ENCODE measurements at places on chromosomes 1 and 21. TPM values are rescaled to one million over a fixed set of nuclear protein-coding genes. Genes with fewer than 3 reads are reported as not detected.
A peak's percentile ranks its signal among the peaks of the same experiment; 100 is the strongest.

GRCh38 chr1:32250893-32251716 lies at the start of gene LCK:
LCK (plus strand) TSS chr1:32251265; CDS start chr1:32274330, 23,065 bp downstream.
- H3K4me1 ChIP-seq = peaks cover 12% of the 10 kb centered on the region
- no peak within 1 kb of the TSS for H3K27ac ChIP-seq
- H3K4me3 ChIP-seq = no peak within 1 kb of the TSS
- H3K36me3 ChIP-seq = no peaks in the 10 kb centered on the region
- no peaks in the 10 kb centered on the region for H3K27me3 ChIP-seq
- no peak for DNase-seq

- no peak for DNase-seq
- H3K4me1 ChIP-seq = no peaks in the 10 kb centered on the region
- no peaks in the 10 kb centered on the region for H3K27me3 ChIP-seq
- no peak overlapping the region for H3K4me3 ChIP-seq
These were observed 107.8 kb downstream of the LYST start for GRCh38 chr1:235758931-235759330.

DNA sequence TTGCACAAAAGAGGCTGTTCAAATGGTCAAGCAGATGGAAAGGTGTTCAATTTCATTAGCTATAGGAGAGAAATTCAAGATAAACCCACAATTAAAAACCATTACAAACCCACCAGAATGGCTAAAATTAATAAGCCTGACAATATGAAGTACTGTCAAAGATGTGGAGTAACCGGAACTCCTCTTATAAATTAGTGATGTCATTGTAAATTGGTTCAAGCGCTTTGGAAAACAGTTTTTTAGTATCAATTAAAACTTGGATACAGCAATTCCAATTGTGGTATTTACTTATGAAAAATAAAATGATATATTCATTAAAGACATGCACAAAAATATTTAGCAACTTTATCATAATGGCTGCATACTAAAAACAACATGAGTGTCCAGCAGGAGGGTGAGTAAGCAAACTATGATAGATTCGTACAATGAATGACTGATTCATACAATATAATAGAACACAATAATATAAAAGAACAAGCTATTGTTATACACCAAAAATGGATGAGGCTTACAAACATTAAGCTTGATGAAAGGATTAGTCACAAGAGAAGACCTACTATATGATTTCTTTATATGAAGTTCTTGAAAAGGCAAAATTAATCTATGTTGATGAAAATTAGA lies 38.4 kb upstream of the FGGY start:
- H3K27ac ChIP-seq = no peak overlapping the region
- no peaks in the 10 kb centered on the region for H3K27me3 ChIP-seq
- no peak for DNase-seq
- no peak overlapping the region for H3K4me3 ChIP-seq

The ARL8A gene
- 13.3 TPM for total RNA-seq

GRCh38 chr1:41768583-41768982 lies 150.1 kb downstream of the HIVEP3 start:
- no peaks in the 10 kb centered on the region for H3K4me1 ChIP-seq
- no peaks in the 10 kb centered on the region for H3K27me3 ChIP-seq

The ASAP3 gene
- total RNA-seq = 3.9 TPM

DNA sequence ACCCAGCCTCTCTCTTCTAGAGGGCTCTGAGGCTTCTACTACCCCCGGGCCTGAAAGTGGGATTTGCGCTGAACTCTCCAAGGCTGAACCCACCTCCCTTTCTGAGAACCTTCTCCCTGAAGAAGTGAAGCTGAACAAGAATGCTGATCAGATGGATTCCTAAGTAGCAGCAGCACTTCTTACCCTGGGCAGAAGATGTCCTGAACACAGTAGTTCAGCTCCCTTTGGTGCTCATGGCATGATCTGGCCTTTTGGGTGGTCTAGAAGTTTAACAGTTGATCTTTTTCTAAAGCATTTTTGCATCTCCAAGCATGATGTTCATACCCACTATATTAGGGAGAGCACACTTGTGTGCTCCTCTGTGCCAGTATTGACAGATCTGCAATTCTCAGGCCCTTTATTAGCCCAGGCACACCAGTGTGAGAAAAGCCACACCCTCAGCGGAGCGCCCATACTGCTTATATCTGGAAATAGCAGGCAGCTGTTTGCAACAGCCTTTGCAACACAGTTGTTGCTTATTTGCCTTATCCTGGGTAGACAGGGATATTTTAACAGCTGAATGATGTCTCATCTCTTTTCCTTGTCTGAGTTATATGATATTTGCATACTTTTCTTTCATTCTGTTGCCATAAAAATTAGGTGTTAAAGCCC lies 34.2 kb downstream of the CNN3 start:
- H3K27me3 ChIP-seq = no peaks in the 10 kb centered on the region
- no peak overlapping the region for H3K4me3 ChIP-seq
- DNase-seq = no peak
- peaks cover 14% of the 10 kb centered on the region for H3K36me3 ChIP-seq
- peak overlapping the region; percentile 36 for H3K27ac ChIP-seq

- no peak overlapping the region for H3K4me3 ChIP-seq
- H3K27me3 ChIP-seq = no peaks in the 10 kb centered on the region
- peaks cover 6% of the 10 kb centered on the region for H3K4me1 ChIP-seq
- H3K36me3 ChIP-seq = no peaks in the 10 kb centered on the region
- no peak overlapping the region for H3K27ac ChIP-seq
These were observed 65.0 kb downstream of the LBR start for GRCh38 chr1:225362805-225363204.

DNA sequence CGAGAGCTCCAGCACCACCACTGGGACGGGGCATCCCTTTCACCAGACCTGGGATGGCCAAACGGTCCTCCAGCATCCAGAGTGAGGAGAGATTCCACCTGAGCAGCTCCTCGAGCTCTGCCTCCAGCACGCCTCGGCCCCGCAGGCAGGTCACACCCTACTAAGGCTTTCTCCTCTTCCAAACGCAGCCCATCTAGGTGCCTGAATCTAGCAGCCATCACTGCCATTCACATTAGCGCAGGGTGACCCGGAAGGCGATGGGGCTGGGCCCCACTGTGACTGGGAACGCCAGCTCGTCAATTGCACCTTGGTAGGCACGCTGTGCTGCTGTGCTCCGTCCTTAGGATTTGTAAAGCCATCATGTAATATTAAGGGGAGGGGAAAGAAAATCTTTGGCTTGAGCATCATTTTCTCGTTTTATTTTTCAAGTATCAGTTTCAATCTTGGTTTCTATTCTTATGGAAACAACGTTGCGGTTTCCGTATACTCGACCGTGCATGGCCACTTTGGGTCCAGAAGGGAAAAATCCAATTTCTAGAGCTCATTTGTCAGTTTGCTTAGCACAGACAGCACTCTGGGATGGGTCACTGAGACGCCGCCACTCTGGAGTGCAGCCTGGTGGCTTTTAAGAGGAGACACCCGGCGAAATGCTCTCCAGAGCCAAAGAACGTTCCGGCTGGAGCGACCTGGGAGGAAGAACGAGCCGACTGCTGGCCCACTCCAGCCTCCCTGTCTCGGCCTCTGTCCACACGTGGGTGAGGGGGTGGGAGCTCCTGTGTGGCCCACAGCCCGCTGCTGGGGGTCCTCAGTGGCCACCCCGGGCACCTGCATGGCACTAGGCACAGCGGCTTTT lies 173.6 kb downstream of the PRDM16 start:
- no peak overlapping the region for H3K27ac ChIP-seq
- no peaks in the 10 kb centered on the region for H3K36me3 ChIP-seq
- DNase-seq = no peak
- H3K4me3 ChIP-seq = no peak overlapping the region

GRCh38 chr1:17540255-17541001 lies 930 bp downstream of the ARHGEF10L start:
- peaks cover 19% of the 10 kb centered on the region for H3K4me1 ChIP-seq
- DNase-seq = peak; percentile 87
- H3K27ac ChIP-seq = no peak overlapping the region
- H3K4me3 ChIP-seq = peak overlapping the region; percentile 98

GRCh38 chr1:68347415-68347814 lies 102.3 kb downstream of the RPE65 start:
- no peak overlapping the region for H3K4me3 ChIP-seq
- peaks cover 9% of the 10 kb centered on the region for H3K27me3 ChIP-seq
- H3K27ac ChIP-seq = no peak overlapping the region
- H3K4me1 ChIP-seq = no peaks in the 10 kb centered on the region
- no peak for DNase-seq

GRCh38 chr1:16093611-16094010 lies 20.2 kb upstream of the FAM131C start:
- H3K4me1 ChIP-seq = peaks cover 16% of the 10 kb centered on the region
- H3K27ac ChIP-seq = no peak overlapping the region
- H3K36me3 ChIP-seq = no peaks in the 10 kb centered on the region
- peaks cover 4% of the 10 kb centered on the region for H3K27me3 ChIP-seq

The CCDC30 gene
- 2.0 TPM for total RNA-seq

- H3K27me3 ChIP-seq = no peaks in the 10 kb centered on the region
- no peak overlapping the region for H3K4me3 ChIP-seq
- H3K36me3 ChIP-seq = no peaks in the 10 kb centered on the region
These were observed 18.4 kb upstream of the DNASE2B start for GRCh38 chr1:84379917-84380180.

DNA sequence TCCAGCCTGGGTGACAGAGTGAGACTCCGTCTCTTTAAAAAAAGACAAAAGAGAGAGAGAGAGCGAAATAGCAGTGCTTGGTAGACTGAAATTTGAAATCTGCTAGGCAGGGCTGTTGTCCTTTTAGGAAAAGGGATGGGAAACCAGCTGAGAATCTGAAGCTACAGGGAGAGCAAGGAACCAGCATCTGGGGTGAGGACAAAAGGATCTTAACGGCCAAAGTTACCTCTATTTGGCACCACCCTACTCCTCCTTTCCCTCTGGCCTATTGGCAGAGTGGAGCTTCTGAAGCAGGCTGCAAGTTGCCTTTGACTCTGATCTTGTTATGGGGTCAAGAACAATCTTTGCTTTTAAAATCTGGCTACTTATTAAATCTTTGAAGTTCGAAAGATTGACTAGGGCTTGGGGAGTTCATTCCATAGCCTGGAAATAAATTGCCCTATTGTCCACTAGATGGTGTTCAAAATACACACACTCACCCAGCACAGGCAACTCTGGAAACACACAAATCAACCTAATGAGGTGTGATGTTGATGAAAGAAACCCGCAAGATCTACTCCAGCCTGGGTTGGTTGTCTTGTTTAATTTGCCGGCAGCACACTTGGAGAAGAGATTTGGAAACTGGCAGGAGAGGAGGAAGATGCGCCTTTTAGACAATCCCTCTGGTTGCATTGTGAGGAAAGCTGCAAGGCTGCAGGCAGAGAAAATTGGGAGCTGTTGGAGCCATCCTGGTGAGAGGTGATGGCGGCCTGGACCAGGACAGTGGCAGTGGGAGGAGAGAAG lies 16.5 kb upstream of the PARP1 start:
- peaks cover 17% of the 10 kb centered on the region for H3K4me1 ChIP-seq
- H3K4me3 ChIP-seq = no peak overlapping the region
- peak; percentile 56 for DNase-seq
- H3K27me3 ChIP-seq = no peaks in the 10 kb centered on the region

- DNase-seq = no peak
- H3K4me1 ChIP-seq = peaks cover 8% of the 10 kb centered on the region
- no peaks in the 10 kb centered on the region for H3K27me3 ChIP-seq
- H3K27ac ChIP-seq = no peak overlapping the region
These were observed 56.7 kb downstream of the RALGPS2 start for GRCh38 chr1:178781533-178782330.

DNA sequence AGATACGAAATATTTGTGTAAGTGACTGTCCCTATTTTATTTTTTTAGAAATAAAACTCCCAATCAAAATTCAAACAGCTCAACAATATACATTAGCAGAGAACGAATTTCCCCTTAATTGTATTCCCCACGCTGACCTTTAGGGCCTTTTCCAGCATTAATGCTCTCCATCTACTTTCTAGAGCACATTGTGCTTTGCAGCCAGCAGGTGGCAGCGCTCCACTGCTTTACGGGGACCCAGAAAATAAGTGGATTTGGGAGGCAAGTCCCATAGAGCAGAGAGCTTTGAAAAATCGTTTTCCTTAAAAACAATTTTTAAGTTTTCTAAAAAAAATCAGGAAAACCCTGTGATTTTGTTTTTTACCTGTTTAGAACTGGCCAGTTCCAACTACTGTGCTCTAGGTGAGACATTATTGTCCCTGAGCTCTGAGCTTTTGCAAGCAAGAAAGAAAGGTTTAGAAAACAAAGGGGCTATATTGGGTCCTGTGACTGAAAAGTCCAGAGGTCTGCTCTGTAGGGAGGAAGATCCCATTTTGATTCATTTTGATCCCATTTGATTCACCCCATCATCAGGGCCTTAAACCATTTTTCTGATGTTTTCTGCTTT lies 144.4 kb upstream of the ZNF644 start:
- no peak overlapping the region for H3K27ac ChIP-seq
- peak; percentile 87 for DNase-seq
- H3K36me3 ChIP-seq = no peaks in the 10 kb centered on the region
- H3K4me1 ChIP-seq = peaks cover 6% of the 10 kb centered on the region
- no peak overlapping the region for H3K4me3 ChIP-seq
- no peaks in the 10 kb centered on the region for H3K27me3 ChIP-seq

- peak; percentile 18 for DNase-seq
- peaks cover 43% of the 10 kb centered on the region for H3K4me1 ChIP-seq
- H3K27ac ChIP-seq = peak overlapping the region; percentile 82
These were observed 118.0 kb upstream of the IPO9 start for GRCh38 chr1:201710632-201711597.

- no peaks in the 10 kb centered on the region for H3K36me3 ChIP-seq
- no peak overlapping the region for H3K4me3 ChIP-seq
- H3K27ac ChIP-seq = no peak overlapping the region
- H3K27me3 ChIP-seq = no peaks in the 10 kb centered on the region
- H3K4me1 ChIP-seq = no peaks in the 10 kb centered on the region
These were observed 12.4 kb upstream of the CREG1 start for GRCh38 chr1:167565922-167566321.

The SELENBP1 gene
- total RNA-seq = 63.2 TPM

DNA sequence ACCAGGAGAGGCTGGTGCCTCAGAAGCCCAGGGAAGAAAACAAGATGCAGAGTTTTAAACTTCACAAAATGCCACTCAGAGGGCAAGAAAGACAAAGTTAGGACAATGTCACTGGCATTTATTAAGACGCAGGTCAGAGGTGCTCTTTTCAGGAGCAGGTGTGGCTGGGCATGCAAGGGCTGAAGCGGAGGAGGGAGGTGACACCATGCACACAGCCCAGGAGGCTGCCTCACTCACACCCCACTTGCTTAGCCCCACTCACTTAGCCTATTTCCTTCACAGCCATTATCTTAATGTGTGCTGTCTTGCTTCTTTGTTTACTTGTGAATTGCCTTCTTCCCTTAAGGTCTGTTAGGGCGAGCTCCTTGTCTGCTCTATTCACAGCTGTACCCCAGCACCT lies 17.2 kb downstream of the HIVEP3 start:
- no peaks in the 10 kb centered on the region for H3K27me3 ChIP-seq
- no peak overlapping the region for H3K27ac ChIP-seq
- H3K4me3 ChIP-seq = no peak overlapping the region
- DNase-seq = no peak
- no peaks in the 10 kb centered on the region for H3K36me3 ChIP-seq

The DCST1 gene
- not detected for total RNA-seq

- no peaks in the 10 kb centered on the region for H3K36me3 ChIP-seq
- no peak overlapping the region for H3K4me3 ChIP-seq
- H3K4me1 ChIP-seq = peaks cover 4% of the 10 kb centered on the region
- peaks cover 14% of the 10 kb centered on the region for H3K27me3 ChIP-seq
These were observed 4.1 kb downstream of the ZC3H12A start for GRCh38 chr1:37478451-37478881.

Data from neural progenitor cell (in vitro differentiated cells).